ENCODE measurements at places on chromosomes 1 and 21.
A peak's percentile ranks its signal among the peaks of the same experiment; 100 is the strongest.

DNA sequence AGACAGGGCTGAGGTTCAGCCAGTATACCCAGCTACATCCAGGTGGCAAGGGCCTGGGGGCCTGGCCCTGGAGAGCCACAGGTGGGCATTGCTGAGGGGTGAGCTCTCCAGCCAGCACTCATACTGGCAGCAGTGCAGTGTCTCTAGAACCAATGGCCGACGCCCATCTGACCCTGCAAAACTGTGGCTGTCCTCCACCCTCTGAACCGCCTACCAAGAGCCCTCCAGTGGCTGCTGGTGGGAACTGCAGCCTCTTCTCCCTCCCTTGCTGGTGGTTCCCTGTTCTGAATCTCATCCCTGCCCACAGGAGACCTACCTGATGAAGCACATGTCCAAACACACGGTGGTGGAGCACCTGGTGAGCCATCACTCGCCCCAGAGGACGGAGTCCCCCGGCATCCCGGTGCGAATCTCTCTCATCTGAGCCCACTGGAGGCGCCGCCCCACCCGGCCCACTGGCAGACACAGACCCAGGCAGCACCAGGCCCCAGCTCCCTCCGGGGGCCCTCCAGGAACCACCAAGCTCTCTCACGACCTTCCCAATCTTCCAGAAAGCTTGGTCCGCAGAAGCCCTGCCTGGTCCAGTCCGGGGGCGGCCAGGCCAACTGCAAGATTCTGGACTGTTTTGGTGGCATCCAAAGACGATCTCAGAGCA lies 22.1 kb downstream of the A3GALT2 start:
- H3K27ac ChIP-seq: no peak overlapping the region
- H3K4me1 ChIP-seq: no peaks in the 10 kb centered on the region
- no peaks in the 10 kb centered on the region for H3K27me3 ChIP-seq
- peaks cover 81% of the 10 kb centered on the region for H3K36me3 ChIP-seq

DNA sequence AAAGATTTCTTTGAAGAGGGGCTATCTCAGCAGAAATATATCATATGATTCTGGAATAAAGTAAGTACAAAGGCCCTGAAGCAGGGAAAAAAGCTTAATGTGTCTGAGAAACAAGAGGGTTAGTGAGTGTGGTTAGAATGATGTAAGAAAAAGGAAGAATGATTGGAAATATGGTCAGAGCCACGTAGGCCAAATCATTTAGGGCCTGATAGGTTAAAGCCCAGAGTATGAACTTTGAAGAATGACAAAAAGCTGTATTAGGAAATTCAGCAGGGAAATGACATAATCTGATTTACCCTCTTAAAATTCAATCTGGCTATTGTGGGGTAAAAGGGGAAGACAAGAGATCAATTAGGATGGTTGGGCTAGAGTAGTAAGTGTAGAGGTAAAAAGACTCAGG lies 69.0 kb upstream of the MUTYH start:
- no peaks in the 10 kb centered on the region for H3K36me3 ChIP-seq
- DNase-seq: no peak
- no peak overlapping the region for H3K4me3 ChIP-seq
- H3K4me1 ChIP-seq: no peaks in the 10 kb centered on the region
- peaks cover 15% of the 10 kb centered on the region for H3K27me3 ChIP-seq

DNA sequence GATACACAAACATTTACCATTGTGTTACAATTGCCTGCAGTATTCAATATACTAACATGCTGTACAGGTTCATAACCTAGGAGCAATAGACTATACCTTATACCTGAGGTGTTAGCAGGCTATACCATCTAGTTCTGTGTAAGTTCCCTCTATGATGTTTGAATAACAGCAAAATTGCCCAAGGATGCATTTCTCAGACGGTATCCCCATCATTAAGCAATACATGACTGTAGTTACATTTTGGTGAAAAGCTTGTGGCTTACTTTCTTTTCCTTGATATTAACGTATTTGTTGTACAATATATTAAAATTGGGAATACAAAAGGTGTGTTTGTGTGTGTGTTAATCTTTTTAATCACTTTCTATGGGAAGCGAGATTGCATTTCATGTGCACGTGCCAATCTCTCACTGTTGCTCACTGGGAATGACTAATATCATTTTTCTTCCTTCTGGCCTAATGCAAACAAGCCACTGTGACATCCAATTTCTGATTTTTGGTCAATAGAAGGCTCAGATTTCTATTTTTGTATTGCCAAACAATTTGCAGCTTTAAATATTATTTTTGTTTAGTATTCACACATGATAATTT lies 36.7 kb upstream of the WLS start:
- no peaks in the 10 kb centered on the region for H3K27me3 ChIP-seq
- no peaks in the 10 kb centered on the region for H3K36me3 ChIP-seq
- H3K4me3 ChIP-seq: no peak overlapping the region
- no peak for DNase-seq
- no peak overlapping the region for H3K27ac ChIP-seq

DNA sequence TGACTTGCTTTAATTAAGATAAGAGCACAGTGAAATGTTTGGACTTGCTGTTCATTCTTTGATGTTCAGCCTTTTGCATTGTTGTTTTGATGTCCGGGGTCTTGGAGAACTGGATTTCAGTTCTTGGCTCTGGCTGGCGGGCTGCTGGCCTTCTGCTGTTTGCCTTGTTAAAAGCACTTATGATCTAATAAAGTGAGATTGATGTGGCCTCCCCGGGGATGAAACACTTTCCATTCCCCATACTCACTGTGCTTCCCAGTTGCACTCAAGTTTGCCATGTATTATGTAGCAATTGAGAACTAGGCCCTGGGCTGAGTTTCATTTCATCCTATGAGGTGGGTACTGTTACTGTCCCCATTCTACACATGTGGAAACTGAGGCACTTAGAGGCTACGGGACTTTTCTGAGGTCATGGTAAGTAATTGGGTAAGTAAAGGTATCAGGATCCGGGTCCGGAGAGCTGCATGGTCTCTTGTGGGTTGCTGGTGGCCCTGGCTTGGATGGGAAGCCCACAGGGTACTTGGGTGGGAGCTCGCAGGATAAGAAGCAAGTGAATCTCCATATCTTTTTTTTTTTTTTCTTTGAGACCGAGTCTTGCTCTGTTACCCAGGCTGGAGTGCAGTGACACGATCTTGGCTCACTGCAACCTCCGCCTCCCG lies 127.7 kb upstream of the ZBTB40 start:
- peaks cover 2% of the 10 kb centered on the region for H3K27me3 ChIP-seq
- no peaks in the 10 kb centered on the region for H3K36me3 ChIP-seq
- no peak for DNase-seq
- no peak overlapping the region for H3K27ac ChIP-seq

- no peak overlapping the region for H3K4me3 ChIP-seq
- no peak overlapping the region for H3K27ac ChIP-seq
- no peaks in the 10 kb centered on the region for H3K27me3 ChIP-seq
- no peak for DNase-seq
- H3K4me1 ChIP-seq: no peaks in the 10 kb centered on the region
These were observed 89.3 kb upstream of the CNIH3 start for GRCh38 chr1:224526771-224527170.

- H3K27me3 ChIP-seq: peaks cover 4% of the 10 kb centered on the region
- DNase-seq: peak; percentile 72
- H3K27ac ChIP-seq: no peak within 1 kb of the TSS
- H3K4me3 ChIP-seq: peak within 1 kb of the TSS; percentile 73
- H3K4me1 ChIP-seq: peaks cover 4% of the 10 kb centered on the region
- peaks cover 5% of the 10 kb centered on the region for H3K36me3 ChIP-seq
These were observed at the start of gene PIGC for GRCh38 chr1:172443666-172444453. PIGC (minus strand) TSS chr1:172444069; CDS start chr1:172442622, 1,447 bp downstream.

- no peaks in the 10 kb centered on the region for H3K4me1 ChIP-seq
- no peaks in the 10 kb centered on the region for H3K27me3 ChIP-seq
- H3K36me3 ChIP-seq: peaks cover 97% of the 10 kb centered on the region
- H3K27ac ChIP-seq: no peak overlapping the region
- H3K4me3 ChIP-seq: no peak overlapping the region
These were observed 138.6 kb upstream of the BMP8A start for GRCh38 chr1:39352881-39353280.

DNA sequence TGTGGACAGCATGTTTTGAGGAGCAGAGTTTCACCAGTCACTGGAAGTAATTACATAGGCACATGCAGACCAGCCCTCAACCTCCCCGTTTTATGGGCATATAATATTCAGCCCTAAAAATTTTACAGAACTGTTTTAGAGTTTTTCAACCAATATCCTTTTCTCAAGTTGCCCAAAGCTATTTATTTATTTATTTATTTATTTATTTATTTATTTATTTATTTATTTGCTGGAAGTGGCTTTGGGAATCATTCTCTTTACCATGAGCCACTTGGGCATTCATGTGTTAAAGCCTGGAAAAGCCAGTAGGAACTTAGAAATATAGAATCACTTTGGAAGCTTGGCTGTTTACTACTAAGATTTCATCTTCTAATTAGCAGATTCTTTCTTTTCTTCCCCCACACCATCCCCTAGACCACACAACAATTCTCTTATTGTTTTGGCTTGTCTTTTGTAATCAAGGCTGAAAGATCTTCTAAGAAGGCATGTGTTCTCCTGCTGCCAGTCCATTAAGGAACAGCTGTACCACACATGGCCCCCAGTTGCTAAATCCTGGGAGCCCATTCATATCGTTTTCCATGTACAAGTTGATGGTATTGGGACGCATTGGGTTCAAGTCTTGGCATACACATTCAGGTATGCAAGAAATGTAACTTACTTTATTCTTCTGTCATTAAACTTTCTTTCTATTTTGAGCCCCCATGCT lies 220.0 kb downstream of the PAPPA2 start:
- DNase-seq: no peak
- no peak overlapping the region for H3K4me3 ChIP-seq
- H3K4me1 ChIP-seq: no peaks in the 10 kb centered on the region
- H3K27me3 ChIP-seq: no peaks in the 10 kb centered on the region

- H3K4me3 ChIP-seq: no peak overlapping the region
- no peaks in the 10 kb centered on the region for H3K4me1 ChIP-seq
- H3K36me3 ChIP-seq: peaks cover 20% of the 10 kb centered on the region
These were observed 37.2 kb upstream of the AGO1 start for GRCh38 chr1:35845766-35846165.

GRCh38 chr1:23772049-23772853 lies 6.0 kb upstream of the PITHD1 start:
- H3K27ac ChIP-seq: no peak overlapping the region
- DNase-seq: peak; percentile 78
- no peaks in the 10 kb centered on the region for H3K27me3 ChIP-seq
- H3K36me3 ChIP-seq: peaks cover 3% of the 10 kb centered on the region

- H3K36me3 ChIP-seq: no peaks in the 10 kb centered on the region
- H3K4me1 ChIP-seq: no peaks in the 10 kb centered on the region
- no peak for DNase-seq
- no peak overlapping the region for H3K27ac ChIP-seq
- H3K4me3 ChIP-seq: no peak overlapping the region
- no peaks in the 10 kb centered on the region for H3K27me3 ChIP-seq
These were observed 153.1 kb upstream of the RAB4A start for GRCh38 chr1:229117664-229118300.

- no peaks in the 10 kb centered on the region for H3K27me3 ChIP-seq
- H3K36me3 ChIP-seq: no peaks in the 10 kb centered on the region
- H3K4me3 ChIP-seq: no peak overlapping the region
- no peaks in the 10 kb centered on the region for H3K4me1 ChIP-seq
- DNase-seq: no peak
These were observed 237.1 kb downstream of the TM2D1 start for GRCh38 chr1:61487801-61488200.

GRCh38 chr1:53639996-53640700 lies 98.8 kb downstream of the GLIS1 start:
- no peak overlapping the region for H3K4me3 ChIP-seq
- H3K36me3 ChIP-seq: no peaks in the 10 kb centered on the region
- DNase-seq: no peak
- H3K27me3 ChIP-seq: peaks cover 27% of the 10 kb centered on the region
- no peaks in the 10 kb centered on the region for H3K4me1 ChIP-seq
- H3K27ac ChIP-seq: no peak overlapping the region

DNA sequence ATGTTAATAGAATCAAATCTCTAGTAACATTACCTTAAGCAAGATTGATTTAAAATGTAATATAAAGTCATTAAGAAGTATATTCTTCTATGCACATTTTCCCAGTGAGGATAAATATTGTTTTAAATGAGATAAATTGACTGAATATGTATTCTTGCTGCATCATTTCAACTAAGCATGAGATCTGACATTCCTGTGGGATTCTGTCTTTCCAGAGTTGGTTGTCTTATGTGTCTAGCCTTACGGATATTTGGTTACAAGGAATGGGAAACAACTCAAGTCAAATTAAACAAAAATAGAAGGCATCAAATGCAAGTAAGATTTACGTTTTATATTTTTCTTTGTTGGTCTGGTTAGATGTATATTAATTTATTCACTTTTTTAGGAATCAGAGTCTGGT lies 287.5 kb downstream of the PTGER3 start:
- H3K4me3 ChIP-seq: no peak overlapping the region
- no peaks in the 10 kb centered on the region for H3K27me3 ChIP-seq
- no peaks in the 10 kb centered on the region for H3K36me3 ChIP-seq

GRCh38 chr21:34553151-34553952 lies 41.3 kb upstream of the KCNE1 start:
- no peak overlapping the region for H3K4me3 ChIP-seq
- no peaks in the 10 kb centered on the region for H3K27me3 ChIP-seq
- H3K27ac ChIP-seq: no peak overlapping the region
- H3K4me1 ChIP-seq: no peaks in the 10 kb centered on the region
- no peak for DNase-seq

- H3K4me3 ChIP-seq: no peak overlapping the region
- no peaks in the 10 kb centered on the region for H3K36me3 ChIP-seq
- no peak for DNase-seq
These were observed 135.9 kb downstream of the NPHP4 start for GRCh38 chr1:5856246-5856815.

- DNase-seq: no peak
- H3K4me3 ChIP-seq: no peak overlapping the region
- no peaks in the 10 kb centered on the region for H3K4me1 ChIP-seq
These were observed 13.4 kb upstream of the PSMB4 start for GRCh38 chr1:151386002-151386401.

DNA sequence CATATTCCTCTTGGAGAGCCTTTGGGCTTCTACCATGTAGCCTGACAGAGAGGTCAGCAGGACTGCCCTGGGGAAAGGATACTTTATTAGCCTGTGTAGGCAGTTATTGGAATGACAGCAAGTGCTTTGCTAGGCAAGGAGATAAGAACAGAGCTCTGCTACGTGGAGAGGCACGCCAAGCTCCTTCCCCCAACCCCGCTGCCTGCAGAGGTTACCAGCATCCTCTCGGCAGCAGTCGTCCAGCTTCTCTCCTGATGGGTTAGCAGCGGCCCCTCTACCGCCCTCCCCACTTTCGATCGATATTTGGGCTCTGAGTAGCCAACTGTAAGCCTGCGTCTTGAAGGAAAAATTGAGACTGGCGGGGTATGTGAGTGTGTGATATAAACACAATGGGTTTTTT lies 122.3 kb downstream of the DHRS3 start:
- no peak for DNase-seq
- H3K27me3 ChIP-seq: peaks cover 3% of the 10 kb centered on the region
- H3K36me3 ChIP-seq: peaks cover 9% of the 10 kb centered on the region
- H3K27ac ChIP-seq: no peak overlapping the region

DNA sequence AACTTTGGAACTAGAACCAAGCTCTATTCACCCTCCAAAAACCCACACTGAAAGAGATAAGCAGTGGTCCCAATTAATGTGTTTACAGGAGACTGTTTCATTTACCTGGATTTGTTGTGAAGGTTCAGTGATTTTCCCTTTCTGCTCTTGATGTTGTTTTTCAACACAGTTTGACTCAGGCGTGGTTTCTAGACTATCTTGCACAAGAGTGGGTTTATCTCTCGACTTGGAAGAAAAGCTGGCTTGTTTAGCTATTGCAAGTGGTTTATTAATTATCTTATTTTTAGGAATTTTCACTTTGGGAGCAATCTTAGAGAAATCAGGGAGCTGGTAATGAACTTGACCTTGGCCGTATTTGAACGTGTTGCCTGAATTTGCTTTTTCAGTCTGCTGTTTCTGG lies 5.3 kb downstream of the AKNAD1 start:
- H3K36me3 ChIP-seq: no peaks in the 10 kb centered on the region
- no peak overlapping the region for H3K4me3 ChIP-seq
- H3K4me1 ChIP-seq: no peaks in the 10 kb centered on the region
- H3K27ac ChIP-seq: no peak overlapping the region
- DNase-seq: no peak
- H3K27me3 ChIP-seq: peaks cover 2% of the 10 kb centered on the region
